Activated CD4-positive, alpha-beta T cell treated with anti-CD3 and anti-CD28 coated beads, Interleukin-2, amount 10 ng/mL, durations not matched to agents 7 days and 5 days (primary cell): ENCODE measurements at places on chromosomes 16 and 17.

GRCh38 chr16:88356727-88357199 lies 26.0 kb upstream of the ZNF469 start:
- DNase-seq, result no peak

- no peak for DNase-seq
Observed at GRCh38 chr17:37820313-37820994, 75.6 kb upstream of the HNF1B start.

DNA sequence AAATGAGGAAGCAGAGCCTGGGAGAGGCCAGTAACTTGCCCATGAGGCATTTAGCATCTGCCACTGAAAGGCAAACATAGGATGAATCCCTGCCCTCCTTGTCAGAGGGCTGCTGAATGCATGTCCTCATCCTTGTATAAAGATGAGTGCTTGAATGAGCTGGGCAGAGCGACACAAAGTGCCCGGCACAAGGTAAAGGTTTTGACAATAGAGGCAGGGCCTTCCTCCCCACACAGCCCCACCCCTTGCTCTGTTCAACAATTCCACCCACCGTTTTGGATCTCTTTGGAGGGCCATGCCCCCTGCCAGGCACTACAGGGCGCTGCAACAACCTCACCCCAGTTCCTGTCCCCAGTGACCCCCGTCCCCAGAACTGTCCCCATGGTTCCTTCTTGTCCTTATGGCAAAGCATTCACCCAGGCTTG lies 1.4 kb upstream of the KRT19 start:
- no peak for DNase-seq

DNA sequence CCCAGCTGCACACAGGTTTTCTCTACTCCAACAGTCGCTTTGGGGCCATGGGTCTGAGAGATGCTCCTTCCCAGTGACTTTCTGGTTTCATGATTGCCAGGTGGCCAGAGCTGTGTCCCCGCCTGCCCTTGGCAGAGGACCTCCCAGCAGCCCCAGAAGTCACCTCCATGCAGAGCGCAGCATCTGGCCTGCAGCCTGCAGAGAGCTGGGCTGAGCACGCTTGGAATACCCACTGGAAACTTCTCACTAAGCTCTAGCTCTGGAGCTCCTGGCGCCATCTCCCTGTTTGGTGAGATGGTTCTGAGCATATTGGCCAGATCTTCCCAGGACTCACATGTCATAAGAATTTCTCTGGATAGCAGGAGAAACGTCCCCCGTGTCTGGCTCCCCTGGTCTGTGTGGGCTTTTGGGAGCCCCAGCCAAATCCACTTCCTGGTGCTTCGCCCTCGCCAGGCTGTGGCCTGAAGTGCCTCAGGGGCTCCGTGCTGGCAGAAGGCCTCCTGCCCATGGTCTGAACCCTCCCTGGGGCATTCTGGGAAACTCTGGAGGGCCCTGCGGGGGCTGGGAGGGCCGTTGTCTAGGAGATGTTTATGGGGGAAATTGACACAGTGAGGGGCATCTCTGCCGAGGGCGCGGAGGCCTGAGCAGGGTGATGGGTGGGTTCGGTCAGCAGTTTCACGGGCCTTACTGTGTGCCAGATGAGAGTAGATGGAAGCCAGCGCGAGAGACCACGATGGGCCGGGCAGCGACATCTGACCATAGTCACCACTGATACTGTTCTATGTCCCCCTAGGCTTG lies 73.2 kb upstream of the CIBAR2 start:
- DNase-seq, result no peak

DNA sequence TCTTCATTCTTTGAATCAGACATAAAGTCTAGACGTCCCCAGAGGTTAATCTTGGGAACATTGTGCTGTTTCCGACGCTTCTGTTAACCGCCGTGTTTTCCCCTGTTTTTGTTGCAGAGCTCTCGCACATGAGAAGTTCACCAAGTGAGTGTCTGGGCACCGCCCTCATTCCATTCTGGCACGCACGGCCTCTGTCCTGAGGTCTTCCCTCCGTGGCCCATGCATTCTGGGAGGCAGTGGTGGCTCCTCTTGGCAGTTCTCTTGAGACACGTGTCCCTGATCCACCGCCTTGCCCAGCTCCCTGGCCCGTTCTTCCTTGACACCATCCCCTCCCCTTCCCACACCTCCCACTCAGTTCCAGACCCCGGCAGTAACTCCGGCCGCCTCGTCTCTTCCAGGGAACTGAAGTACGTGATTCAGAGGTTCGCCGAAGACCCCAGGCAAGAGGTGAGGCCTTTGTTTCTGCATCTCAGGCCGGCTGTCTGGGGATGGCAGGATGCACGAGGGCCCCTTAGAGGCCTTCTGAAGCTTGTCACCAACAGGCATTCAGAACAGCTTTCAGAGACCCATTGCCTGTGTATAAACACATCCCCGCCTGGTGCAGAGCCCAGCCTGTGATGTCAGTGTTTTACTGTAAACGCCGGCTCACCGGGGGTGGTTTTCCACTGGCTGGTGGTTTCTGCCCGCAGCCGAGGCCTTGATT lies 85.9 kb upstream of the PLCG2 start:
- DNase-seq, result no peak
